Stimulated activated CD4-positive, alpha-beta T cell treated with anti-CD3 and anti-CD28 coated beads, Interleukin-2, amount 100 ng/mL, for 24 hours (primary cell): ENCODE measurements at places on chromosomes 4 and X.
A peak's percentile ranks its signal among the peaks of the same experiment; 100 is the strongest.

DNA sequence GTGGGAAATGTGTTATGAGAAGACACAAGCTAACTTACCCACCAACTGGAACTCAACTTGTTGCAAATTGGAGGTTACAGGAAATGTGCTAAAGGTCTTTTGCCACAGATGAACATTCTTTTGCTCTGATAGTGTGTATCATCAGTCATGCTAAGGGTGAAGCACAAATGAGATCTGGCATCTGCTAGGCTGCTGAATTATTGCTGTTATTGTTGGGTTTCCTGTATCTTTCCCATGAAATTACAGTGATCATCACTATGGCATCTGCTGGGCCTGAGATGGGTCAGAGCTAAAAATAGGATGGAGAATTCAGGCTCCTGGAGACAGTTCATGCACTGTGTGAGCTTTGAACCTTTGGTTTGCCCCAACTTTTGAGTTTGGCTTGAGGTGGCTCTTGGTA is 124.5 kb downstream of the NPNT start:
- no peak for DNase-seq

DNA sequence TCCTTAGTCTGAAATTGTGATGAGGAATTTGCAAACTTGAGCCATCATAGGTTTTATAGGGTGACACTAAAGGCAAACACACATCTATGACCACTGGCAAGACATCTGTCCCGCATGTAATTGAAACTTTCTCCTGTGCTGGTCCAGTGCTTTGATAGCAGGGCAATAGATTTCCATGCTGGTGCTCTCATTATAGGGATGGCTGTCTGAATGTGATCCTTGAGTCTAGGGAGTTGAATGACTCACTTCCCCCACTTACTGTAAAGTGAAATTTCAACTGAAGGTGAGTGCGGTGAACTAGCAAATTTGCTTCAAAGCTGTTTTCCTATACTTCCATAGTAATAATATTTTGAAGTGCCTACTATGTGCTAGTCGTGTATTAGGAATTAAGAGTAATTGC is 1630.0 kb downstream of the STIM2 start:
- no peak for DNase-seq

DNA sequence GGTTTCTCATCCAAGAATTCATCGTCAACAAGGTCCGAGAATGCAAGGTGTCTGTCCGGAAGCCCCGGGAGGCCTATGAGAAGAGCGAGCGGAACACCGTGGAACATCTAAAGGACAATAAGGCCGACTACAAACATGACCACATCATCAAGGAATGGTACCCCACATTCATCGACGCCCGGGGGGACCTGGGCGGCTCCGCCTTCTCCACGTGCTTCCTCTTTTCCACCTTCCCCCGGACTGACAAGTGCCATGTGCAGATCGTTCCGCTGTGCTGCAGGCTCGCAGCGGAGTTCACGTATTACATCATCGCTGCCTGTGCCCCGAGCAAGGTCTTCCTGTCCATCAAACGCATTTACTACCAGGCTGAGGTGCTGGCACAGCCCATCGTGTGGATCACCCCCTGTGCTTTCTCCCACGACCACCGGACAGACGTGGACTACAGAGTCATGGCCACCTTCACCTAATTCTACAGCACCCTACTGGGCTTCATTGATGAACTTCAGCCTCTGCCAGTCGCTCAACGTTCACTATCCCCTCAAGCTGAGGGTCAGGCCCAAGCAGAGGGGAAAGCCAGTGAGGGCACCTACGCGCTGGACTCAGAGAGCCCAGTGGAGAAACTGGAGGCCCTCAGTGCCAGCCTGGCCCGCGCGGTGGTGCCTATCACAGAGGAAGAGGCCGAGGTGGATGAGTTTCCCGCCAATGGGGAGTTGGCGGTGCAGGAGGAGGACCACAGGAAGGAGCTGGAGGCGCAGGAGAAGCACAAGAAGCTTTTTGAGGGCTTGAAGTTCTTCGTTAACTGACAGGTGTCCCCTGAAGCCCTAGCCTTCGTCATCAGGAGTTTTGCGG is 125.9 kb upstream of the PABPC4L start:
- DNase-seq = no peak

DNA sequence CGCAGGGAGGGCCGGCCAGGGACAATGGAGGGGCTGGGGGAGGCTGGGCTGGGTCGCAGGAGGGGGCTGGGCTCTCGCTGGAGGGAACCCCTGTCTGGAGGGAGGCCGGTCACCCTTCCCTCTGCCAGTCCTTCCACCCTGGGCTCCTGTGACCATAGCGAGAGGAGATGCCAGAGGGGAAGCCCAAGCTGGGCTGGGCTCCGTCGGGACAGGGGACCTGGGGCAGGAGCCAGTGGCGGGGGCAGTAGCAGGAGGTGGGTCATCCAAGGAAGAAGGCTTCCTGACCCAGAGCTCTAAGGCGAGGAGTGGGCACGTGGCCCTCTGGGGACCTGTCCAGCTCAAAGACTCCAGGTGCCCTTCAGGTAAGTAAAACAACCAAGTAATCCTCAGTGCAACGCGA is 16.9 kb downstream of the CTAG1B start:
- no peak for DNase-seq

- DNase-seq = no peak
Observed at GRCh38 chr4:73170518-73171198, 87.9 kb downstream of the ANKRD17 start.

- DNase-seq = no peak
Observed at GRCh38 chr4:109205186-109205585, 97.3 kb downstream of the COL25A1 start.

DNA sequence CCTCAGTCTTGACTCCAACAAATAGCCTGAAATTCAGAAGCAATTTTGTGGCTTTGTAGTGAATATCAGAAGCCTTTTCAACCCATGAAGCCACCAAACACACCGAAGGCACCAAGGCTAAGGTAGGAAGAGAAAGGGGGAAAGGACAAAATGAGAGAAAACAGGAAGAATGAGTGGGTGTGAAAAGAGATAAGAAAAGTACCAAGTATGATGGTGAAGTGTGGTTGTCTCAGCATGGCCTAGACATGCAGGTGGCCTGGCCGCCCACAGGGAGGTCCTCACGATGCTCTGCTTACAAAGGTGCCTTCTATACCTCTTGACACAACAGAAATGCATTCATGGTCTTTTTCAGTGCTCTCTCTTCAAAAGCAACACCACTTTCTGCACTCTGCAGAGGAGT is 34.9 kb downstream of the ACSL1 start:
- no peak for DNase-seq

GRCh38 chr4:2246384-2247127 is 4.6 kb upstream of the HAUS3 start:
- no peak for DNase-seq

DNA sequence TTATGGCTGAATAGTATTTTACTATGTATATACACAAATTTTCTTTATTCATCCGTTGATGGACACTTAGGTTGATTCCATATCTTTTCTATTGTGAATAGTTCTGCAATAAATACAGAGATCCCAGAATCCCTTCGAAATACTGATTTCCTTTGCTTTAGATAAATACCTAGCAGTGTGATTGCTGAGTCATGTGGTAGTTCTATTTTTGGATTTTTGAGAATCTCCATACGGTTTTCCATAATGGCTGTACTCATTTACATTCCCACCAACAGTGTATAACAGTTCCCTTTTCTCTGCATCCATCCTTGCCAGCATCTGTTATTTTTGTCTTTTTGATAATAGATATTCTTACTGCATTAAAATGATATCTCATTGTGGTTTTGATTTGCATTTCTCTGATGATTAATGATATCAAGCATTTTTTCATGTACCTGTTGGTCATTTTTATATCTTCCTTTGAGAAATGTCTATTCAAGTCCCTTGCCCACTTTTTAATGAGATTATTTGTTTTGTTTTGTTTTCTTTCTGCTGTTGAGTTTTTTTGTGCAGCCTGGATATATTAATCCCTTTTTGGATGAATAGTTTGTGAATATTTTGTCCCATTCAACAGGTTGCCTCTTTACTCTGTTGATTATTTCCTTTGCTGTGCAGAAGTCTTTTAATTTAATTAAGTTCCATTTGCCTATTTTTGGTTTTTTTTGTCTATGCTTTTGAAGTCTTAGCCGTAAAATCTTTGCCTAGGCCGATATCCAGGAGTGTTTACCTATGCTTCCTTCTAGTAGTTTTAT is 466.7 kb upstream of the TENM3 start:
- DNase-seq = no peak

DNA sequence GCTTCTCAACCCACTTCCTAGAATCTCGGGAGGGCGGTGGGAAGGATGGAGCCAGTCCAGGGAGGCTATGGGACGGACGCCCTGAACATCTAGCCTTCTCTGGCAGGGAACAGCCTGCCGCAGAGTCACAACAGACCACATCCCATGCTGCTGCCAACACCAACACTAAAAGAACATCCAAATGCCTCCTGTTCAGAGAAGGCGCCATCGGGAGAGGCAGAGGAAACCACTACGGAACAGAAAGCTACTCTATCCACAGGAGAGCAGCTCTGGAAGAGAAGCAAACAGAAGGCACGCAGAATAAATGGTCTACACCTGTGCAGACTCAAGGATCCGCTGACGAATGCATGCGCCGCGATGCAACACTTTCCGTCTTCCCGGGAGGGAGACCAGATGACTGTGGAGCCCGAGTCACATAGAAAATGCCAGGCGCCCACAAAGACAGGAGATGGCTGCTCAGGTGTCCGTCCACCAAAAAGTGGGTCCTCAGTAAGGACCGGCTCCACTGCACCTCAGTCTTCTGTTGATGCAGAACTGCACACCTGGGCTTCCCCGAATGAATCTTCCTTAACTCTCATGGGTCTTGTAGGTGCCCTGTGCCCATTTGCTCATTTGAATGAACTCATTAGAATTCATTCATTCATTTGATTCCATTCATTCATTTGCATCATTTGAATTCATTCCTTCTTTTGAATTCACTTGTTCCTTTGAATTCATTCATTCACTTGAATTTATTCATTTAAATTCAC is 217.5 kb downstream of the DHRSX start:
- no peak for DNase-seq

DNA sequence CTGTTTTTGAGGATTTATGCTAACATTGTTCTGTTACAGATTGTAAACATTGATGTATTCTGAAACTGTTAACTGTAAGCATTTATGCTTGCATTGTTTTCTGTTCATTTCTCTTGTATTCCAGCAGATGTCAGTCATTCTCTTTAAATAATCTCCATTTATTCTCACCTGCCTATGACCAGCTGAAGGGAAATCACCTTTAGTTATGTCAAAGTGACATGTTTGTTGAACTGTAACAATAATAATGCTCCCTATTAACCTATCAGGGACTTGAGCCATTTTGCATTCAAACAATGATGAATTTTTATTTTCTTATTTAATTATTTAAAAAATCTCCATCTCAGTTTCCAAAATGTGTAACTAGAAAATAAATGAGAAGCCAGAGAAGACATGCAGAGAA is 58.0 kb downstream of the SPCS3 start:
- no peak for DNase-seq

GRCh38 chr4:11869191-11869870 is 440.6 kb upstream of the HS3ST1 start:
- DNase-seq = no peak

DNA sequence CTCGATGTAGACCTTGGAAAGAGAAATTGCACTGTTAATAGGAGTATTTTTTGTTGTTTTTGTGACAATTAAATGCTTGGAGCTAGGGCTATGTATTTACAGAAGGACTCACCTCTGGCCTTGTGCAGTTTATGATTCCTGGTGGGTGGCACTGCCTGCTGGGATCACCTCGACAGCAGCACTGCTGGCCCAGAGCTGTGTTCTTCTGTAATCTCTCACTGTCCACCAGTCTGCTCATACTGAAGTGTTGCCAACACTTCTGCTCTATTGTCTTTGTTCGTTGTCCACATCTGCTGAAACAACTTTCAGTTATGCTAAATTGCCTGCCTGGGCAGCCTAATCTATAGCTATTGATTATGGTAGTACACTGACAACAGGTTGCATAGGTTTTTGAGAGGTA is 194.4 kb upstream of the ANK2 start:
- no peak for DNase-seq

DNA sequence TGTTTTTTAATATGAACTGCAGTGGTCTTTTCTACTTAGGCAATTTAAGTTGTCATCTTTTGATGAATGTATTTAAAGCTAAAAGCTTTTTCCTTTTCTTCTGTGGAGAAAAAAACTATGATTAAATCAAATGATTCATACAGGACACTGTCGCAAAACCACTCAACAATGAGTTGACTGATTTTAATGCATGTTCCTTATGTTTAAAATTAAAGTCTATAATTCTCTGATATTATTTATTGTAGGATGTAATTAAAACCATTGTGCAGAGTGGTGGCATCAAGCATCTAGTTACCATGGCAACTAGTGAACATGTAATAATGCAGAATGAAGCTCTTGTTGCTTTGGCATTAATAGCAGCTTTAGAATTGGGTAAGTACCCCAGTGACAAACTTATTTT is 172.5 kb downstream of the RAP1GDS1 start:
- DNase-seq = no peak

- DNase-seq = peak; percentile 21
Observed at GRCh38 chr4:112119353-112119783, 25.9 kb upstream of the FAM241A start.

- DNase-seq = no peak
Observed at GRCh38 chr4:46016306-46016705, 107.5 kb downstream of the GABRG1 start.

- DNase-seq = peak; percentile 42
Observed at GRCh38 chr4:48268956-48269860, at the start of gene TEC. TSS of gene TEC (minus strand) at chr4:48269838. CDS start at chr4:48228614, 41,224 bp downstream.

GRCh38 chr4:32778025-32778424 is 2057.9 kb downstream of the PCDH7 start:
- no peak for DNase-seq

GRCh38 chr4:11230866-11231265 is 197.8 kb downstream of the HS3ST1 start:
- no peak for DNase-seq

DNA sequence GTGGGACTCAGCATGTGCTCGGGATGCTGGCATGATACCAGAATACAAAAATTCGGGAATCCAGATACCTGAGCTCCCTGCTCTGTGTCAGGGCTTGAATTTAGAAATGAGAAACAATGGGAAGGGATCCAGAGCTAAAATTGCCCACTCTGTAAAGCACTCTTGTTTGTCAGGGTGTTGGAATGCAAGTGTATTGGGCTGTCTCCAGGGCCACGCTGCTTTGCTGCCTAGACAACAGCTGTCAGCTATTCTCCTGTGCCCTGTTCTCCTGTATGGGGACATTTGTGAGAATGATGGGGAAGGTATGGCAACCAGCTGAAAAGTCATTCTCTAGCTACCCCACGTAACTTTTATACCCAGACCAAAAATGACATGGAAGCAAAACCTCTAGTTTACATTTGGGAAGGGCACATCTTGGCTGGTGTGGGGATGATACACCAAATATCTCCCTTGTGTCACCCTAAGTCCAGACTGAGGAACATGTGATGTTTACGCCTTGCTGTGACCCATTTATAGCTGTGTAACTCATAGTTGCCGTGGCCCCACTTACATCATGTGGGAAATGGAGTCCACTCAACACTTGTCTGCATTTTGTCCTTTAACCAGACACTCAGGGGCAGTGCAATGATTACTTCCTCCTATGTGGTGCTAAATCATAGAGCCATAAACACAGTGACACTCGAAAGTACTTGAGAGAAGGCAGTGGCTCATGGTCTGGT is 46.6 kb downstream of the SMPX start:
- no peak for DNase-seq

- no peak for DNase-seq
Observed at GRCh38 chr4:15253349-15253748, 174.5 kb upstream of the C1QTNF7 start.
